ENCODE measurements at places on chromosomes 13 and 19. TPM values are rescaled to one million over a fixed set of nuclear protein-coding genes. Genes with fewer than 3 reads are reported as not detected.

IZUMO2 gene
- total RNA-seq, result not detected

ZAR1L gene
- not detected for total RNA-seq

ZNF547 gene
- 0.64 TPM for total RNA-seq

RTBDN gene
- total RNA-seq, result 0.87 TPM

HRC gene
- total RNA-seq, result 1.2 TPM

REX1BD gene
- total RNA-seq, result 55.4 TPM

C5AR2 gene
- 1.4 TPM for total RNA-seq

ZNF578 gene
- 2.6 TPM for total RNA-seq

BABAM1 gene
- 80.3 TPM for total RNA-seq

NCR1 gene
- total RNA-seq, result 0.39 TPM

PTH2 gene
- not detected for total RNA-seq

LAMP1 gene
- total RNA-seq, result 207 TPM

PGLYRP1 gene
- total RNA-seq, result not detected

CLIP3 gene
- 4.6 TPM for total RNA-seq
